Right lung (tissue), 10 donors: ENCODE measurements at places on chromosomes 5 and 9. TPM values are rescaled to one million over a fixed set of nuclear protein-coding genes. Genes with fewer than 3 reads are reported as not detected.

DNA sequence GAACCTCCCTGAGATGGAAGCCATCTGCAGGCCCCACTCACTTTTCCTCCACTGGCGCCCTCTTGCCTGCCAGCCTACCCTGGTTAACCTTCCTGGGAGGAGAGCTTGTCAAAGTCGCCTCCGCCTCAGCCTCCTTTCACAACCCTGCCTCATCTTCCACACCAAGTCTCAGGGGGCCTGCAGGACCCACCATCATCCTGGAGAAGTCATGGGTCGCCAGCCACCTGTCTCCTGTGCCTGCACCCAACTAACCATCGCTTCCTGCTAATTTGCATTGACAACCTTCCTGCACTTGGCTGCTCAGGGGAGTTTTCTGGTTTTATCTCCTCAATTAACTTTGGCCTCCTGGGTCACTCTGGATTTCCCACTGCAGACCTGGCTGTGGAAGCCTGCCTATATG lies 52.8 kb upstream of the GRHPR start:
- DNase-seq = no peak

DNA sequence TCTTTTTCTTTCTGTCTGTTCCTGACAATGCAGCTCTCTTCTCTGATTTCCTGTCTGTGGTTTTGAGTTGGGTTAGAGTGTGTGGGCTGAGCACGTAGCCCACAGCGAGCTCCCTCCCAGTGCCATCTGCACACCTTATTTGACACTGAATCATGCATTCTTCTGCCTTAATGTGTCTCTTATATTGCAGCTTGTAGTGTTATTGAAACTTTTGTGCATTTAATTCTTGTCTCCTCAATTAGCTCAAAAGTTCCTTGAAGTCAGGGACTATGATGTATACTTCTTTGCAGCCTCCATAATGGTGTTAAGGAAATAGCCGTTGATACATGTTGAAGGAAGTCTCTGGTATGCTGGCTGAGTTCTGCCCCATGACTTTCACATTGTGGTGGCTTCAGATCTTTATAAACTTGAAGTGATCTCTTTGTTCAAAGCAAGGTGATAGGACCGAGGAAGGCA lies 576.2 kb upstream of the CLINT1 start:
- DNase-seq = no peak

- no peak for DNase-seq
Observed at GRCh38 chr5:83639911-83640310, 80.7 kb downstream of the HAPLN1 start.

DNA sequence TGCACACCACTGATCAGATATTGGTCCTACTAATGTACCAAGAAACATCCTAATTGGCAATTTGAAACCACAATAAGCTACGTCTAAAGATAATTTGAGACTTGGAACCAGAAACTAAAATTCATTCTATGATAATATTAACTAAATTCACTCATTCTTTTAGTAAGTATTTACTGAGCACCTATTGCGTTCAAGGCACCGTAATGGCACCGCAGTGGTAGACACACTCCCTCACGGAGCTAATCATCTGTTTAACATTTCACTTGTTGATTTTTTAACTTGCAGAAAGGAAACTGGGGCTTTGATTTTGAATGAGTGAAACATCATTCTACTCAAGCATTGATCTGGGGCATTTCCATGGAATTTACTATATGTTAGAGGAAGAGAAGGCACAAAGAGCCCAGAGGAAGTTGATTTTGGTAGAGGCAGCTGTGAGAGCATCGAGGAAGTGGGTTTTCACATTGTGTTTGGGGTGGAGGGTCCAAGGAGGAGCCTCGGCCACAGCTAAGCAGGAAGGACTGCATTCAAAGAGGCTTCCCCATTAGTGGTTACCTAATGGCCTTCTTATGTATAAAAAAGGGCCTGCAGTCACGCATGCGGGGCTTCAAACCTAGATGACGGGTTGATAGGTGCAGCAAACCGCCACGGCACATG lies 7.1 kb downstream of the RAPGEF1 start:
- DNase-seq = no peak

- DNase-seq = no peak
Observed at GRCh38 chr9:115220319-115221005, 102.5 kb upstream of the TNC start.

DNA sequence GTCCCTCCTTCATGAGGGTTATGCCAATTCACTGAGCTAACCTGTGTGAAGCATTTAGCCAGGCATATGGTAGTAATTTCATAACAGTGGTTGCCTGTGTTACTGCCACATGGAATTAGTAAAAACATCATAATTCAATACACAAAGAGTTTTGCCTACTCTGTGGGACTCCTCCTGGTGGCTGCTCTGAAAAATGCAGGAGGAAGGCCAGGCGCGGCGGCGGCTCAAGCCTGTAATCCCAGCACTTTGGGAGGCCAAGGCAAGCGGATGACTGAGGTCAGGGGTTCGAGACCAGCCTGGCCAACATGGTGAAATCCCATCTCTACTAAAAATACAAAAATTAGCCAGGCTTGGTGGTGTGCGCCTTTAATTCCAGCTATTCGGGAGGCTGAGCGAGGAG lies 547.3 kb downstream of the CDK5RAP2 start:
- DNase-seq = no peak

Gene SHOC1
- polyA plus RNA-seq = 0.45 TPM

Gene PRR7
- 0.41 TPM for polyA plus RNA-seq

Gene GZMA
- 3.4 TPM for polyA plus RNA-seq

Gene EMB
- polyA plus RNA-seq = 6.8 TPM

Gene ELOVL7
- 5.0 TPM for polyA plus RNA-seq

Gene MUSK
- polyA plus RNA-seq = 0.55 TPM

Gene DMRTA1
- 2.5 TPM for polyA plus RNA-seq

Gene TAF11L5
- polyA plus RNA-seq = not detected
